LHCN-M2 (cell line): ENCODE measurements at places on chromosomes 12 and 14. TPM values are rescaled to one million over a fixed set of nuclear protein-coding genes. Genes with fewer than 3 reads are reported as not detected.

Gene COPS7A
- 111 and 130 TPM in 2 replicates for total RNA-seq

DNA sequence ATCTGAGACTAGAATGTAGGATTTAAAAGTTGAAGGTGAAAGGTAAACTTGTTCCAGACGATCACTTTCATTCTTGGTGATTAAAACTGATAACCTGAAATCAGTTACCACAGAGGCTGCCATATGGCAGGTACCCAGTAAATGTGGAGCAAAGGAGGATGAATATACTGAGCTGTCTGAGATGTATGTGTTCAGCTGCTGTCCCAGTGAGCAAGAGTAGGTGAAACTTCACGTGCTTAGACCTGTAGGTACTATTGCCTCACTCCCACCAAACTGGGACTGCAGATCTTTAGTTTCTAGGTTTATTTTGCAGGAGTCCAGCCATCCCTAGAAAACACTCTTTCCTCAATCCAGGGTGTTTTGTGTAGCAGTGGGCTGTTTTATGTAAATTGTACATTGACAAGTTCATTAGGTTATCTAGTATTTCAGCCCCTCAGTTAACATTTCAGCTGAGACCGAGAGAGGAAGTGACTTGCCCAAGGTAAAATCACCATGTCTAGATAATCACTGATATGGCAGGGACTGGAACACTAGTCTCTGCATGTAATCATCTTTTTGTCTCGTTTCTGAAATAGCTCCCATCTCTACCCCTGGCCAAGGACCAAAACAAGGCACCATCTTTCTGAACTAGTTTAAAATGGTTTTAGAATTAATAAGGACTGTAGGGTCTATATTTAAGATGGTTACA, 62.7 kb downstream of the ATG14 start:
- DNase-seq = no peak

- peak; percentile 3 for DNase-seq
Observed at GRCh38 chr14:21612324-21612723, 22.4 kb downstream of the OR10G2 start.

- DNase-seq = peak; percentile 71
Observed at GRCh38 chr14:104047761-104048160, 37.7 kb upstream of the ASPG start.

Gene ASCL1
- total RNA-seq = not detected in 2 replicates

Gene CCDC184
- 0.26 and 0.57 TPM in 2 replicates for total RNA-seq

GRCh38 chr12:116708826-116709756, 28.8 kb downstream of the SPRING1 start:
- peak; percentile 58 for DNase-seq

Gene RNASE7
- not detected in 2 replicates for total RNA-seq

- no peak for DNase-seq
Observed at GRCh38 chr12:131613186-131613585, 97.7 kb upstream of the SFSWAP start.

DNA sequence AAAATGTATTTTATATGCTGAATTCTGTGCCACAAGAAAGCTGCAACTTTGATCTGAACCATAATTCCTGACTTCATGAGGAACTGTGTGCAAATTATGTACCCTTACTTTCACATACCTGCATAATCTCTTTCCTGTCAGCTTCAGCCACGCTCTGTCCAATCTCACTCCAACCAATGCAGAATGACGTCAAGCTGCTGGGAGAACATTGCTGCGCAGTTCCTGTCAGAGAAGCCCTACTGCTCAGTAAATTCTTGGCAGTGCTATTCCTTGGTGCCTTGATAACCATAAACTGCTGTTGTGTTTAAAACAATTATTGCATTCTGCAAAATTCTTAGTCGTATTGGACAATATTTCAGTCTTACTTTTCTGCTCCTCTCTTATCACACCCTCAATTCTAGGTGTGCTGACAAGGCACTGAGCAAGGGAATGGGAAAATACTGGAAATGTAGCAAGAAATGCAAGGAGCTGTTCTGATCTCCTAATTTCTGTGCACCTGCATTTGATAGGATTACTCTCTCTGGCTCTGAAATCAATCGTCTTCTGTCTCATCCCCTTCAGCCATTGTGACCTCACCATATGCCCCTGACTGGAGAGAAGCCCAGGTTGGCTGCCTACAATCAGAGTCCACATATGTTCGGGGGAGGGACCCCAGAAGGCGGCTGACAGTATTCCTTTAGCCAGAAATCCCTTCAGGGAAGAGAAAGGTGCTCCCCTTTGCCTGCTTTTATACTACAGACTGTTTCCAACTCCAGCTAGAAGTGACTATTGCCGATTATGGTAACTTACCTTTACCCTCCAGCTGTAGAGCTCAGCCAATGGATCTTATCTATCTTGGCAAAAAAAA, 274.9 kb upstream of the NOVA1 start:
- no peak for DNase-seq

DNA sequence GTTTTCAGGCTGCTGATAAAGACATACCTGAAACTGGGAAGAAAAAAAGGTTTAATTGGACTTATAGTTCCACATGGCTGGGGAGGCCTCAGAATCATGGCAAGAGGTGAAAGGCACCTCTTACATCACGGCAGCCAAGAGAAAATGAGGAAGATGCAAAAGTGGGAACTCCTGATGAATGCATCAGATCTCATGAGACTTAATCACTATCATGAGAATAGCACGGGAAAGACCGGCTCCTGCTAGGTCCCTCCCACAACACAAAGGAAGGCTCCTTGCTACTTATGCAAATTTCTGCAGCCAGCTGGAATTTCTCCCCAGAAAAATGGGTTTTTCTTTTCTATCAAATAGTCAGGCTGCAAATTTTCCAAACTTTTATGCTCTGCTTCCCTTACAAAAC, 174.1 kb upstream of the RMST start:
- no peak for DNase-seq

Gene DEPDC4
- total RNA-seq = 2.0 and 2.9 TPM in 2 replicates

Gene KRT83
- total RNA-seq = not detected in 2 replicates

DNA sequence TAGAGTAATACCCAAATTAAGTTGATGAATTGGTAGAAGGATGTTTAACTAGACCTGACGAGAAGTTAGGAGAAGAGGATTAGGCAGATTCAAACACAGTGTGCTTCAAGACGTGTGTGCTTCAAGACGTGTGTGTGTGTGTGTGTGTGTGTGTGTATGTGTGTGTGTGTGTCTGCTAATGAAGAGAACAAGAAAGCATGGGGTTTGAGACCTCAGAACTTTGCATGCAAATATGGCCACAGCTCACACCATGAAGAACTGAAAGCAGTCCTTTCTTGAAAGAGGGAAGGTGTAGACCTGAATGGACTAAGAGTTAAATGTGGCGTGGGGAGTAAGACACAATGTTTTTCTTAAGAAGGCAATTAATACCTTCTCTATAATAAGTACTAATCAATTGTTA, 32.5 kb upstream of the SSPN start:
- no peak for DNase-seq

DNA sequence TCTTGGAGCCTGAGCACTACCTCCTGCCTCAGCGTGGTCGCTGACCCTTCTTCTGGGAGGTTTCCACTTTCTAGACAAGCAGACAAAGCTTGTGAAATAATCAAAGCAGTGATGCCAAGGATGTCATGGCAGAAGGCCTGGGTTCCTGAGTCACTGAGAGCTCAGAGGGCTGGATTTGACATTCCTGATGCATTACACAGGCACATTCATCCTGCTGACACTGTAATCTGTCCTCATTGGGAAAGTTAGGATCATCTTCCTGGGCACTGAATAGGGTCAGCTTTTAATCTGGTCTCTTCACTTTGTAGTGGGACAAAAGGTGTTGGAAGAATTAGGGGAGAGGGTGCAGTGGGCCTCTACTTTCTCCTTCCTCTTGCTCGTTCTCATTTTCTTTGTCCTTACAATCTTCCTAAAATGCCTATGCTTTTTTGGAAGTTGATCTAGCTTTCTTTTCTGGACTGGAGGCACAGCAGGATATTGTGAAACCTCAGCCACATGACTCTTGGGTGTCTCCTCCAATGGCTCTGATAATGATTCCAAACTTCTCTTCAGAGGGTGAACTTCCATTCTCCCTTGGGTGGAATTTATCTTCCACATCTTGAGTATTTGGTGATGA, 29.6 kb downstream of the EEA1 start:
- peak; percentile 98 for DNase-seq

Gene ZBTB42
- total RNA-seq = 2.8 and 3.0 TPM in 2 replicates

Gene GPR162
- 2.0 TPM in 2 replicates for total RNA-seq

- no peak for DNase-seq
Observed at GRCh38 chr14:88493392-88494185, 61.2 kb downstream of the PTPN21 start.

DNA sequence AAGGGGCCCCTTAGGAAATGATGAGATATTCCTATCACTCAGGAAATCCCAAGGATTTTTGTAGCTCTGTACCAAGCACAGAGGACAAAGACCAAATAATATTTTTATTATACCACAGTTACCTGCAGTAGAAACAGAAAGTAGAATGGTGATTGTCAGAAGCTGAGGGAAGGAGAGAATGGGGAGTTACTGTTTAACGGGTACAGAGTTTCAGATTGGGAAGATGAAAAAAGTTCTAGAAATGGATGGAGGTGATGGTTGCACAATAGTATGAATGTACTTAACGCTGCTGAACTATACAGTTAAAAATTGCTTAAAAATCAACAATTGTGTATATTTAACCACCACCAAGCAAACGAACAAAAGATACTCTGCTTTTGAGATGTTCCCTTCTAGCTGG, 24.1 kb downstream of the FLVCR2 start:
- DNase-seq = no peak

GRCh38 chr12:85280984-85281630, 1.1 kb downstream of the ALX1 start:
- no peak for DNase-seq

DNA sequence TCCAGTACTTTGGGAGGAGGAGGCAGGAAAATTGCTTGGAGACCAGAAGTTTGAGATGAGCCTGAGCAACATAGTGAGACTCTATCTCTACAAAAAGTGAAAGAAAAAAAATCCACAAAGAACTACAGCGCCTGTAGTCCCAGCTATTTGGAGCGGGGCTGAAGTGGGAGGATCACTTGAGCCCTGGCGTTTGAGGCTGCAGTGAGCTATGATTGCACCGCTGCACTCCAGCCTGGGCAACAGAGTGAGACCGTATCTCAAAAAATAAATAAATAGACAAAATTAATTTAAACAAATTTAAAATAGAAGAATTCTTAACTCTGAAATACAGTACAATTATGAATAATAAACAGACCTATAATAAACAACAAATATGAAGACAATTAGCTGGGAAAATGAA, 40.9 kb downstream of the ATL1 start:
- peak; percentile 67 for DNase-seq

DNA sequence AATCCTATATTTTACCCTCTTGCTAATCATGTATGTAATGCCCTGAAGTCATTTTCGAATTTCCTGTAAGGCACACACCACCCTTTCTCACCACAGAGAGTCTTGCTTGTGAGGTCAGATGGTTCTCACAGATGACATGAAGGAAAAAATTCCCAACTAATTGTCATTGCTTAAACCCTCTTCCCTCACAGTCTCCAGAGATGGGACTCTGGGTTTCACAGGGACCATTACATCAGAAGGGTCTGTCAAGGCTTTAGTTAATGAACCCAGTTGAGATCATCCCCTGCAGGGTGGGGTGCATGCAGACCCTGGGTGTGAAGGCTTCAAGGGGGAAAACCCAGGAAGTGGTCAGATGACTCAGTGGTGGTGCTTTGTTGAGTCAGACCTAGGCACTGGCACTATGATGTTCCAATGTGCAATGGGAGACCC, 229.6 kb downstream of the BCAT1 start:
- DNase-seq = peak; percentile 59

DNA sequence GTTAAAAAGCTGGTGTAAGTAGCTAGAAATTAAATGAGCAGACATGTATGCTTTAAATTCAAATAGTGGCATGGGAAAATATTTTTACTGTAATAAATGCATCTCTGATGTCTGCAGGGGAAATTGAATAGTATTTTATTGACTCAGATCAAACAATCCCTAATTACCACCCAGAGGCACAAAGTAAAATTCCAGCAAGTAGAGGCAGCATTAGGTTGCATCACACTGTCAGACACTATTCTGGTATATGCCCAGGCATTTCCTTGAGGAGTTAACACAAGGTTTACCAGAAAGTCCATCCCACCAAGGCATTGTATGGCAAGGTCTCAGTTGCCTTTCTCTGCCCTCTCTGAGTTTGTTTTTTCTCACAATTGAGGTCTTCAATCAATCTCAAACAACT, 201.6 kb upstream of the KITLG start:
- DNase-seq = no peak

Gene ACOT6
- total RNA-seq = not detected in 2 replicates

GRCh38 chr12:130427381-130427887, 89.7 kb downstream of the PIWIL1 start:
- DNase-seq = no peak

DNA sequence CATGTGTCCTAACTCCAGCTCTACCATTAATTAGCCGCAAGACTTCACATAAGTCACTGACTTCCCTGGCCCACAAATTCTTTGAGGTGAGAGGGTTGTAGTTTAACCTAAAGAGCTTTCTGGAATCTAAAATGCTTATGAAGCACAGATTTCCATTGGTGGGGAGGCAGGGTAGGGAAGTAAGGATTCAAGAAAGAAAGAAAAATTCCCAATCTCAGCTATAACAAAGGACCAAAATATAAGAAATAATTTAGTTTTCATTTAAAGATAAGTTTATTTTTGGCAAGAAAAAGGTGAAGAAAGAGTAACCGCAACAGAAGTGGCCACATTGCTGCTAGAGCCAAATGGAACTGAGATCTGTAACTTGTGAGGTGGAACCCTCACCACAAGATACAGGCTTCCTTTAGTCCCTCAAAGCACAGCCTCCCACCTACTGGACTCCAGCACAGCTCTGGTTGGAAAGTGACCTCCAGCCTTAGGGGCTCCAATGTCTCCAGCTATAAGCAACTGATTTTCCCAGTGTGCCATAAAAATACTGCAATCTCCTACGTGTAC, 23.6 kb downstream of the DAD1 start:
- no peak for DNase-seq

DNA sequence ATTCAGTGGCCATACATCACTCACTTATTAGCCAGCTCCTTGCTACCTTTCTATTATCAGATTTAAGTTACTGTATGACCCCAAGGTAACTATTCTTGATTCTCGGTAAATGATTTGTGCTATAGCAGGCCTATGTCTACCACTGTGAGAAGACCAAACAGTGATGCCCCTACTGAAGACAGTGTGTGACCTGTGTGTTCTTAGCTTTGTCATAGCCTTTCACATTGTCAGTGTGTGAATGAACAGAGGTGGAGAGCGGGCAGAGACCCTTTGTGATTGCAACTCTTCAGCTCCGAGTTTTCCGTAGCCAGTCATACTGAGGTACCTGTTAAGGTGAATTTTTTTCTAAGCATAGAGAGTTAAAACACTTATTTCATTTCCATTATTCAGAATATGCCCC, 294.0 kb downstream of the LRFN5 start:
- DNase-seq = no peak

- peak; percentile 73 for DNase-seq
Observed at GRCh38 chr12:106139422-106140171, 843 bp upstream of the NUAK1 start.

Gene TAS2R43
- 0.19 and 0.52 TPM in 2 replicates for total RNA-seq

DNA sequence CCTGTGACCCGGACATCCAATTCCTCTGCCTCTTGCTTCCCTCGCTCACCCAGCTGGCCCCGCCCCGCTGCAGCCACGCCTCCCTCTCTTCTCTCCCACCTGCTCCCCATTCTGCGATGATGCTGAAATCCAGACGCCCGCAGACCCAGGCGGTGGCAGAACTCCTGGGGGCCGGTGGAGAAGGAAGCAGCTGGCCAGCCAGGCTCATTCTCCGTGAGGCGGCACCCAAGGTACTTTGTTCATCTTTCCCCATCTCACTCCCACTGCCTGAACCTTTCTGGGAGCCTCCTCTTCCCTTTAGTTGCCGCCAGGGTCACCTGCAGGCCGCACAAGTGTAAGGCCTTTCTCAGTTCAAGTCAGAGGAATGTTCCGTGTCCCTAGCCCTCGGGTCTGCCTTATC, 35.7 kb downstream of the FOXN4 start:
- no peak for DNase-seq
